Endothelial cell (in vitro differentiated cells): ENCODE measurements at places on chromosomes 2 and 18. TPM values are rescaled to one million over a fixed set of nuclear protein-coding genes. Genes with fewer than 3 reads are reported as not detected.

Gene LINC00305
- total RNA-seq = 16.4 TPM

Gene CLEC4F
- total RNA-seq = 0.23 TPM

Gene HOXD8
- total RNA-seq = 9.3 TPM

Gene GNLY
- total RNA-seq = not detected

GRCh38 chr2:172865422-172865821 is 129.8 kb downstream of the RAPGEF4 start:
- no peak overlapping the region for H3K4me3 ChIP-seq
- peaks cover 4% of the 10 kb centered on the region for H3K27me3 ChIP-seq
- H3K27ac ChIP-seq = no peak overlapping the region
- peaks cover 28% of the 10 kb centered on the region for H3K4me1 ChIP-seq
- no peaks in the 10 kb centered on the region for H3K36me3 ChIP-seq

GRCh38 chr18:48698707-48699106 is 159.9 kb downstream of the CTIF start:
- DNase-seq = no peak
- no peak overlapping the region for H3K4me3 ChIP-seq
- no peak overlapping the region for H3K27ac ChIP-seq
- H3K27me3 ChIP-seq = peaks cover 4% of the 10 kb centered on the region
- H3K36me3 ChIP-seq = peaks cover 4% of the 10 kb centered on the region

DNA sequence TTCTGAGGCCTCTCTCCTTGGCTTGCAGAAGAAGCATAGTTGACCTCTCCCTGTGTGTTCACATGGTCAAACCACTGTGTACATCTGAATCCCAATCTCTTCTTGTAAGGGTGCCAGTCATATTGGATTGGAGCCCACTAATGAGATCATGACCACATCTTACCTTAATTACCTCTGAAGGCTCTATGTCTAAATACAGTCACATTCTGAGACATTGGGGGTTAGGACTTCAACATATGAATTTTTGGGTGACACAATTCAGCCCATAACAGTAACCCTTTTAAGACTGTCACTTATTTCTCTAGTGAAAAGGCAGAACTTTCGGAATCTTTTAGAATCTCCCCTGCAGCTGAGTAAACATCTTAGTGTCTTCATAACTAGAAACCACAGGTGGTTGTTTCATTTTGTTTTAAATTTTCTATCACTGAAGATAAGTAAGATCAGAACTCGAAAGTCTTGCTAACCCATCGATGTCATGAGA is 33.3 kb downstream of the BMP10 start:
- no peaks in the 10 kb centered on the region for H3K27me3 ChIP-seq
- no peak overlapping the region for H3K4me3 ChIP-seq
- H3K27ac ChIP-seq = no peak overlapping the region
- no peak for DNase-seq

DNA sequence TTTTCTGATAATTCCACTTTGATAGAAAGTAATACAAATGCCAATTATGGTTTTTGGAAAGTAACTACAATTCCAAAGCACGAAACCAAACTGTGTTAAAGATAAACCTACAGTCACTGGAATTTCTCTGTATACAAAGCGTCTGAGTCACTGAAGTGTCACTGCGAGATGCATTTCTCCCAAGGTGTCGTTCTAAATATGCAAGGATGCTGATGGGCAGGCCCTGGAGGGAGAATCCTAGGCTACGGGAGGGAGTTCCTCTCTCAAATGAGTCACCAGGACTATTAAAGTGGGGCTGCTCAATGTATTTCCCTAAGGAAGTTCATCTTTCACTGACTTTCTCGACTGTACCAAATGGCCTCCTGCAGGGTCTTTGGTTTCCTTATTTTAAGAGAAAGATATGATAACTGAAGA is 163.8 kb upstream of the STK17B start:
- no peak for DNase-seq
- H3K4me1 ChIP-seq = peaks cover 13% of the 10 kb centered on the region
- no peak overlapping the region for H3K27ac ChIP-seq
- H3K36me3 ChIP-seq = peaks cover 4% of the 10 kb centered on the region
- no peaks in the 10 kb centered on the region for H3K27me3 ChIP-seq
- no peak overlapping the region for H3K4me3 ChIP-seq

DNA sequence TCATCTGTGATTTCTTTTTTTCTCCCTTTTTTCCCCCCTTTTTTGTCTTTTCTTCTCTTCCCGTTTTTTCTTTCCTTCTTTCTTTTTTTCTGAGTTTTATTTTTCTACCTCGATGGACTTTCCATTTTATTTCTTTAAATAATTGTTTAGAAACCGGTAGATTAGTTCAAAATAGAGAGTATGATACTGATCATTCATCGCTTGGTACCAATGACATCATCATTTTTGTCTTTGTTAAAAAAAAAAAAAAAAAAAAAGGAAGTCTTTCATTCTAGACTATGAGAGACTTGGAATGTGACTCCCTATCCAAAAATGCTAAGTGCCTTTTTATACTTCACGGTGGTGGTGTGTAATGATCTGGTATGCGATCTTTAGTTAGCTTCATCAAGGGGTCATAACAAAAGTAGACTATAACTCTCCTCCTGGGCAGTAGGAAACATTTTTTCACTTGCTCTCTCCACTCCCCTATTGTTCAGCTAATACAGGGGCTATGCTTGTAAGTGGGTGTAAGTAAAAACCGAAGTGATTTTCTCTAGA is 1517.5 kb upstream of the ZEB2 start:
- peaks cover 3% of the 10 kb centered on the region for H3K4me1 ChIP-seq
- DNase-seq = no peak
- H3K27ac ChIP-seq = no peak overlapping the region
- no peaks in the 10 kb centered on the region for H3K27me3 ChIP-seq
- H3K4me3 ChIP-seq = no peak overlapping the region

GRCh38 chr2:61785583-61785982 is 68.3 kb downstream of the FAM161A start:
- no peaks in the 10 kb centered on the region for H3K27me3 ChIP-seq
- H3K36me3 ChIP-seq = no peaks in the 10 kb centered on the region
- H3K4me1 ChIP-seq = no peaks in the 10 kb centered on the region
- no peak for DNase-seq
- no peak overlapping the region for H3K4me3 ChIP-seq

- no peak for DNase-seq
- no peaks in the 10 kb centered on the region for H3K4me1 ChIP-seq
- H3K4me3 ChIP-seq = no peak overlapping the region
These were observed 1098.9 kb upstream of the CHAC2 start for GRCh38 chr2:52668724-52669123.

DNA sequence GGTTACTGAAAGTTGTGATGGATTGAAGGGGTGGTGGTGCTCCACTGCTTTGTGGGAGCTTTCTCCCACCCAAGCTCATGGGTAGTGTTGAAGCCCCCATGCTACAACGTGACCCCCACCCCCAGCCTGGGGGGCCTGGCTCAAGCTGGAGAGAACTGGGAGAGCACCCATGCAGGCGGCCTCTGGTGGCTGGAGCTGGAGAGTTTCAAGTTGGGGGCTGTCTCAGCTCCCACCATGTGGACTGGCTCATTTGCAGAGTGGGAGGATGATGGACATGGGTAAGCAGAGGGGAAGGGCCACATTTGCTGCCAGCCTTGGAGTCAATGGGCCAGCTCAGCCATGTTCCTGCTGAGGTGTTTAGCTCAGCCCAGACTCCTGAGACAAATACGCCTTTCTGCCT is 62.8 kb downstream of the INPP4A start:
- no peak for DNase-seq
- H3K27me3 ChIP-seq = peaks cover 4% of the 10 kb centered on the region
- H3K36me3 ChIP-seq = peaks cover 7% of the 10 kb centered on the region
- H3K4me1 ChIP-seq = peaks cover 28% of the 10 kb centered on the region
- no peak overlapping the region for H3K4me3 ChIP-seq

GRCh38 chr2:143906850-143907249 is 613.1 kb downstream of the ZEB2 start:
- H3K36me3 ChIP-seq = no peaks in the 10 kb centered on the region
- peaks cover 2% of the 10 kb centered on the region for H3K27me3 ChIP-seq
- H3K4me1 ChIP-seq = no peaks in the 10 kb centered on the region
- no peak overlapping the region for H3K4me3 ChIP-seq
- no peak for DNase-seq
